ENCODE measurements at places on chromosomes 6 and 20.

DNA sequence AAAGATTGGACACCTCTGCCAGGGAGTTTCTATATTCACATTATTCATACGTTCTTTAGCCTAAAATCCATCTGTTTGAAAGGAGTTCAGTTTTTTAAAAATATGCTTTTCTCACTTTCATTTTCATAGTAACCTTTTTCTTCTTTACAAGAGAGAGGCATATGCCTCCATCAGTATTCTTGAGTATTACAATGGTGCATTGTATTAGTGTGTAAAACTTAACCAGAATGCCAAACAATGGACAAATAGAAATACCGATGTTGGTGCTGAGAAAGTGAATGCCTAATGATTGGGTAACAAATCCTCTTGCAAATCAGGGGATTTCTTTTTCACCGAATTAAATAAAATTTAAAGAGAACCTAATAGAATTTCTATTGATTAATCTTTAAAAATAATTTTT lies 163.2 kb upstream of the LAMA2 start:
- DNase-seq, result no peak

GRCh38 chr6:169865346-169866139 lies 114.1 kb downstream of the ERMARD start:
- DNase-seq, result no peak

DNA sequence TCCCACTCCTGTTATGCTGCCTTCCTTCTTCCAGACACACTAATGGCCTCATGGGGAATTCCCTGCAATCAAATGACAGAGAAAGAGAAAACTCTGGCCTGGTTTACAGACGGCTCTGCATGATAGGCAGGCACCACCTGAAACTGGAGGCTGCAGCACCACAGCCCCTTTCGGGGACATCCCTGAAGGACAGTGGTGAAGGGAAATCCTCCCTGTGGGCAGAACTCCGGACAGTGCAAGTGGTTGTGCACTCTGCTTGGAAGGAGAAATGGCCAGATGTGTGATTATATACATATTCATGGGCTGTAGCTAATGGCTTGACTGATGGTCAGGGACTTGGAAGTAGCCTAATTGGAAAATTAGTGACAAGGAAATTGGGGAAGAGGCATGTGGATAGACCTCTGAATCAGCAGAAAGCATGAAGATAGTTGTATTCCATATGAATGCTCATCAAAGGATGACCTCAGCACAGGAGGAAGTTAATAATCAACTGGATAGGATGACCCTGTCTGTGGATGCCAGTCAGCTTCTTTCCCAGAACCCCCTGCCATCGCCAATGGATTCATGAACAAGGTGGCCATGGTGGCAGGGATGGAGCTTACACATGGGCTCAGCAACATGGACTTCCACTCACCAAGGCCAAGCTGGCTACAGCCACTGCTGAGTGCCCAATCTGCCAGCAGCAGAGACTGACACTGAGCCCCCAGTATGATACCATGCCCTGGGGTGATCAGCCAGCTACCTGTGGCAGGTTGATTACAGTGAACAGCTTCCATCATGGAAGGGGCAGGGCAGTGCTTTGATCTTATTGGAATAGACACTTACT lies 44.5 kb upstream of the VSX1 start:
- DNase-seq, result no peak

DNA sequence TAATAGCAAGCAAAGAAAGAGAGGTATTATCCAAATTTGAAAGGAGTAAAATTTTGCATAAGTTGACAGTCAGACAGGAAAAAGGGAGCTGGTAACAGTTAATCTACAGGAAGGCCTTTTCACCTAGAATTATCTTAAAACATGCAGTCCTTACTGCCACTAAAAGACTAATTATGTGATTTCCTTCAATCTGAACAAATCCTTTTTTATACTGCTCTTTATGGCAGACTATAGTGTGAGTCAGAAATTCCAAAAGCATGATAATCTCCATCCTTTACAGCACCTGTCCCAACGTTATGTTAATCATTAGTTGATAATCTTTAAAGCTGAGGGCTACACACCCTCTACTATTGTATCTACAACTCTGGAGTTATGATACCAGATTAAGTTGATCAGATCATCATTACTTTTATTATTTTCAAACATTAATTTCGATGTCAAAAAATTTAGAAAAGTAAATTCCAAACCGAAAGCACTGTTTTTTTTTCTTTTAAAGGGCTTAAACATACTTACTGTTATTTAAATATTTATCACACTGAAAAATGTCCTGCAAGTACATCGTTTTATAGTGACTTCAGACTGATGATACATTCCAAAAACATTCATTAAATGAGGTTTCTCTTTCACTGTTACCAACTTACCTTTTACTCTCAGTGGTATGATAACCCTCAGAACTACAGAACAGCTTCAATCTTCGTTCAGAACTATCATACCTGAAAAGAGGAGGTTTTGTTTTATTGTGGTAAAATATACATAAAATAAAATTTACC lies 33.2 kb upstream of the AKAP7 start:
- DNase-seq, result no peak
